ENCODE measurements at places on chromosomes 5 and 9. TPM values are rescaled to one million over a fixed set of nuclear protein-coding genes. Genes with fewer than 3 reads are reported as not detected.
A peak's percentile ranks its signal among the peaks of the same experiment; 100 is the strongest.

DNA sequence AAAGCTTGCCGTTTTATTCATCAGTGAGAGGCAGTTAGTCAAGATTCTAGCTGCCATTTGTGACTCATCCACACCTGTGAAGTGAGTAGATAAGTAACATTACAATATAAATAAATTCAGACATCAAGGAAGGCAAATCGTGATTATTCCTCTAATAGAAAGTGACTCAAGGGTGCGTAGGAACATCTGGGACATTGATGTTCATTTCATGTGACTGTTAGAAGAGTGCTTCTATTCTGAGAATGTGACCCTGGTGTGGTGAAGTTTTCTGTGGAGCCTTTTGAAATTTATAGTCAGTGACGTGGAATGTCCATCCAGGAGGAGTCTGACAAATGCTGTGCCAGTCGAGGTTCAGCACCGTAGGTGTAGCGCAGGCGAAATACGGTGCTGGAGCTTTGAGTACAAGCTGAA is 48.4 kb upstream of the FAM240B start:
- no peak for DNase-seq

GRCh38 chr9:5846501-5846921 is 13.6 kb upstream of the ERMP1 start:
- DNase-seq: no peak

- no peak for DNase-seq
Observed at GRCh38 chr5:194603-195209, 3.4 kb downstream of the LRRC14B start.

DNA sequence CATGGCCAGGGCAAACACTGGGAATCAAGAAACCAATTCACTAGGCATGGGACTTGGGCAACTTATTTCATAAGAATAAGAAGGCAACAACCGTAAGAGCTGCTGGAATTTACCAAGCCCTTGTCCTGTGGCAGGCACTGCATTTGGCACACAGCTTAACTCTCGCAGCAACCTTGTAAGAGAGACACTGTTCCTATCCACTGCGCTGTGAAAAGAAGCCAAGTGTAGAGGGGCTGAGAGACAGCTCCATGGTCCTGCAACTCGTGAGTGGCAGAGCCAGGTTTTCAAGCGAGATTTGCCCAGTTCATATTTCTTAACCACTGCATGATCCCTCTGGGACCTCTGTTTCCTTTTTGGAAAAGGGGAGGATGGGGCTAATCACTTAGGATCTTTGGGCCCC is 129.3 kb upstream of the STC2 start:
- DNase-seq: no peak

GRCh38 chr9:83270116-83270515 is 207.2 kb upstream of the RASEF start:
- no peak for DNase-seq

TXNDC8 gene
- polyA plus RNA-seq: not detected

- DNase-seq: no peak
Observed at GRCh38 chr5:7978991-7979390, 110.0 kb downstream of the MTRR start.

CARTPT gene
- polyA plus RNA-seq: not detected

GRCh38 chr9:95726756-95727155 is 148.7 kb upstream of the ERCC6L2 start:
- peak; percentile 74 for DNase-seq

IL4 gene
- polyA plus RNA-seq: not detected

- DNase-seq: peak; percentile 70
Observed at GRCh38 chr9:35749515-35750255, 598 bp downstream of the RGP1 start.

BSPRY gene
- 5.0 TPM for polyA plus RNA-seq

GRCh38 chr5:74885170-74885569 is 19.0 kb upstream of the FAM169A start:
- no peak for DNase-seq

- peak; percentile 96 for DNase-seq
Observed at GRCh38 chr5:178180141-178180863, 6.9 kb downstream of the GMCL2 start.

DNA sequence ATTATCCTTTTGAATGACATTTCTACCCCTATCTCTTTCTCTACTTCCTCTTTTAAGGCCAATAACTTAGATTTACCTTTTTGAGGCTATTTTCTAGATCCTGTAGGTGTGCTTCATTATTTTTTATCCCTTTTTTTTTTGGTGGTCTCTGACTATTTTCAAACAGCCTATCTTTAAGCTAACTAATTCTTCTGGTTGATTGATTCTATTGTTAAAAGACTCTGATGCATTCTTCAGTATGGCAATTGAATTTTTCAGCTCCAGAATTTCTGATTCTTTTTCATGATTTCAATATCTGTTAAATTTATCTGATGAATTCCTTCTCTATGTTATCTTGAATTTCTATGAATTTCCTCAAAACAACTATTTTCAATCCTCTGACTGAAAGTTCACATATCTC is 7.4 kb upstream of the SLC36A3 start:
- DNase-seq: no peak

- DNase-seq: no peak
Observed at GRCh38 chr5:108720391-108720790, 27.3 kb upstream of the FER start.

DNA sequence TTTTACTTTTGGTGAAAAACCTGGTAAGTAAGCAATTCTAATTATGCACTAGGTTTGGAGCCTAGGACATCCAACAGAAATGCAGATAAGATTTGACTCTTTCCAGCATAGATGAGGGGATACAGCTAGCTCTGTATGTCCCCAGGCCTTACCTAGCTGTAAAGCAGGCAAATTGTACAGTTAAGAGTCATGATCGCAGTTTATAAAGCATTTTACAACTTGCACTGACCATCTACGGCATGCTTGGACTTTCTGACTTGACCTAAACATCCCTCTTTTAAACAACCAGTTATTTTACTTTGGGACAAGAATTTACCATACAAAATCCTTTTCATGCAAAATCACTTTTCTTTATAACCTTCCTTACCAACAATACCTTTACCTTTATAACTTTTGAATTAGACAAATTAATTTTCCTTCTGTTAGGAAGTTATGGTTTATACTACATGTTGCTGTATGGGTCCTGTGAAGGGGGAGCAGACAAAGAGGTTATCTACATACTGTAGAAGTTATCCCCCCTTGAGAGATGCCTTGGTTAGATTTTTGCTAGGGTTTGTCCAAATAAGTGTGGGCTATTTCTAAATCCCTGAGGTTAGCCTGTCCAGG is 36.8 kb downstream of the FGD3 start:
- DNase-seq: peak; percentile 83

DNA sequence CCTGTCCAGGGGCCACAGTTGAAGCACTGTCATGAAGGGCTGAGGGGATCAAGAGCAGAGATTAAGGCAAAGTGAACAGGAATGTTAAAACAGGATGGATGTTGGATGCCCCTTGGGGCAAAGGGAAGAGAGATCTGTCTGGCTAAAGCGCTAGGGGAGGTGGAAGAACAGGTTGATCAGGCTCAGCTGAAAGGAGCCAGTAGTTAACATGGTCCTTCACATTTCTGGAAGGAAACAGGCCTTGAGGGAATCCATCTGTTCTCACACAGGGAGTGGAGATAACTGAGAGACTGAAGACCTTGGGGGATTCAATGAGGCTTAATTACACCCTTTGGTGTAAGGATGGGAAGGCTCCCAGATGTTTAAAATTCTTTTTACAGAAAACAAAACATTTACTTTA is 5.8 kb downstream of the HAPLN1 start:
- peak; percentile 52 for DNase-seq

GRCh38 chr5:149297340-149298025 is 25.8 kb downstream of the AFAP1L1 start:
- DNase-seq: no peak

- peak; percentile 11 for DNase-seq
Observed at GRCh38 chr5:17314907-17315471, 97.6 kb downstream of the BASP1 start.

DNA sequence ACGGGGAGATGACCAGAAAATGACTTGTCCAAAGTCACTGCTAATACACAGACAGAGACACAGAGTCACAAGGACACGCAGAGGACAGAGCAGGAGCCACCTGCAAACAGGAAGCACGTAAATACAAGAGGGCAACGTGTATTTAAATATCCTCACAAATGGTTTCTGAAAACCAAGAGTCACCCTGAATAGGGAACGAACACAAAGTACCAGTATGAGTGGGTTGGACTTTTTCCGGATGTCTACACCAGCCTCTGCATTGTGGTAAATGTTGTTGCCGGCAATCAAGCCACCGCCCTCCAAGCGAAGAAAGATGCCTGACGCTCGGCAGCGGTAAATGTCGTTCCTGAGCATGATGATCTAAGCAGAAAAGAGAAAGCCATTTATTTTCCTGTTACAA is 44.5 kb downstream of the FBXO10 start:
- no peak for DNase-seq

DNA sequence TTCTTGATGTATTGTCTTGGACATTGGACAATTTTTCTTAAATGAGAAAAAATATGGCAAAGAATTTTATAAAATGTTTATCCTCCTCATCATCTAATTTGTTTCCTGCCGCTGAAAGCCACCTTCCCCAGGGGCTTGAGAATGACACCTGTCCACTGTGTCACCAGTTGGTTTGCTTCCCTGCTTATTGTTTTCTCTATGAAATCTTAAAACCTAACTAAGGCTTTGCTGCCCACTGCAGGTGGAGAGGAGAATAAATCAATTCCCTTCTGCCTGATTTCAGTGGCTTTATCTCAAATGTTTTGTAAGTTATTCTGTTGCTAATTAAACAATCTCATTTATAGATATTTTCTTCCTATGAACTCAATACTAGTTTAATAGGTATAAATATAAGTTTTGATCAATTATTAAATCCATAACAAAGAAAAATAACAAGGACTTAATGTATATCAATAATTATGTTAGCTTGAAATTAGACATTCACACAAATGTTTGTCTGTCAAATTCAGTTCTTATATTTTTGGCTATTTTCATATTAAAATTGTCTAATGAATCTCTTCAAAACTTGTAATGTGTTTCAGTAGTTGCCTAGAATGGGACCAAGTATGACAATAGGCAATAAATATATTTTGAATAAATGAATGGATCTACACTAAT is 822.5 kb downstream of the PTPRD start:
- peak; percentile 74 for DNase-seq

- peak; percentile 42 for DNase-seq
Observed at GRCh38 chr5:40680741-40681362, 1.1 kb downstream of the PTGER4 start.

Data from GM23338 (cell line).